ENCODE measurements at places on chromosomes 1 and 21. TPM values are rescaled to one million over a fixed set of nuclear protein-coding genes. Genes with fewer than 3 reads are reported as not detected.

DNA sequence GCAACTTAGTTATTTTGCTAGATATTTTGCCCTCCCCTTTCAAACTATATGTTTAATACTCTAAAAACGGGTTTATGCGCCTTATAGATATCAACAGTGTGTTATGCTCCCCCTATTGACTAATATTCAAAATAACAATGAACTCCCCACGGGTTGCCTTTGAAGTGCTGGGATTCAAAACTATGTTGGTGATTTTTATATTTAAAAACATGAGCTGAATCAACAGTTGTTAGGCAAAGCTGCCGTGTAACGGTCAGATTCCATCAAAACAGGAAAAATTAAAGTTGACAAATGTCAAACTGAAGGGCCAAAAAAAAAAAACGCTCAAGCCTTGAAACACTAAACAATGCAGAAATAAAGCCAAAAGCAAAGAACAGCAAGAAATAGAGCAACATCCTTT lies 2.5 kb downstream of the TGFBR3 start:
- no peak for DNase-seq
- H3K36me3 ChIP-seq: no peaks in the 10 kb centered on the region
- H3K4me1 ChIP-seq: peaks cover 32% of the 10 kb centered on the region
- H3K27ac ChIP-seq: peak overlapping the region; percentile 77
- peak overlapping the region; percentile 25 for H3K4me3 ChIP-seq

The WNT4 gene
- total RNA-seq: 0.92 TPM

- H3K4me3 ChIP-seq: no peak overlapping the region
- DNase-seq: no peak
- H3K27ac ChIP-seq: no peak overlapping the region
- no peaks in the 10 kb centered on the region for H3K4me1 ChIP-seq
Measured at GRCh38 chr1:241470361-241470760, 49.2 kb downstream of the FH start.

DNA sequence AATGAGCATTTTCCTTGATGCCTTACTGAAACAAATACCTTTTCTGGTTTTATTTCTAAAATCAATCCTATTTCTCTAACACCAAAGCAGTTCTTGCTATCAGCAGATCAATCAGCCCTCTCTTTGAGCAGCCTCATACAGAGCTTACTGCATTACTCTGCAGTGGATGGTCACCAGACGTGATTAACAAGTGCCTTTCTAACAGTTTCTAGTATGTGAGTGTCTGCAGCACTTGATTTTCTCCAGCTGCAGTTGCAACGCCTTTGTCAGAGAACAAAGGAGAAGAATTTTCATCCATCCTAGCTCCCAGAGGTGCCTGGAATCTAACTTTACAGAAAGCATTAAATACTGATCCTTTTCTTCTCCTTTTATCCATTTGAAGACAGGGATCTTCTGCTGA lies 177.3 kb upstream of the SGIP1 start:
- no peaks in the 10 kb centered on the region for H3K4me1 ChIP-seq
- H3K36me3 ChIP-seq: no peaks in the 10 kb centered on the region
- H3K4me3 ChIP-seq: no peak overlapping the region
- H3K27ac ChIP-seq: no peak overlapping the region
- DNase-seq: no peak

- H3K4me1 ChIP-seq: no peaks in the 10 kb centered on the region
- no peak overlapping the region for H3K27ac ChIP-seq
- no peaks in the 10 kb centered on the region for H3K27me3 ChIP-seq
- no peak overlapping the region for H3K4me3 ChIP-seq
Measured at GRCh38 chr1:230246551-230246950, 179.5 kb downstream of the GALNT2 start.

The MSH4 gene
- 0.26 TPM for total RNA-seq

- H3K27ac ChIP-seq: peak overlapping the region; percentile 94
- H3K27me3 ChIP-seq: no peaks in the 10 kb centered on the region
- H3K4me3 ChIP-seq: no peak overlapping the region
- no peaks in the 10 kb centered on the region for H3K36me3 ChIP-seq
Measured at GRCh38 chr1:8711151-8711550, 106.3 kb downstream of the RERE start.

DNA sequence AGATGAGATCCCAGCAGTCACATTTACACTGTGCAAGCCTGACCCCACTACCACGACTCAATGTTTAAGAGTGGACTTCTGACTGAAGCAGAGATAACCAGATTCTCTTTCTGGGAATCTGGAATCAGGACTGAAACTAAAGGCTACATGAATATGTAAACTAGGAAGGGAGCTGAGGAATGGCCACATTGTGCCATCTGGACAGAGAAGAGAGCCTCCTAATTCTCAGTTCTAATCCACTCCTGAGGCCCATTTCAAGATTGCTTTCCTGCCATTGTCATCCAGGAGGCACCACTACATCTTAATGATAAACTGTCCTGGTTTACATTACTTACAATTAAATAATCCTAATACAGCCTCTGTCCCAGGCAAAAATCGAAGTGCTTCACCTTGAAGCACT lies 6.5 kb downstream of the PAXBP1 start:
- DNase-seq: no peak
- H3K36me3 ChIP-seq: peaks cover 26% of the 10 kb centered on the region
- H3K27ac ChIP-seq: no peak overlapping the region
- no peak overlapping the region for H3K4me3 ChIP-seq
- no peaks in the 10 kb centered on the region for H3K27me3 ChIP-seq

DNA sequence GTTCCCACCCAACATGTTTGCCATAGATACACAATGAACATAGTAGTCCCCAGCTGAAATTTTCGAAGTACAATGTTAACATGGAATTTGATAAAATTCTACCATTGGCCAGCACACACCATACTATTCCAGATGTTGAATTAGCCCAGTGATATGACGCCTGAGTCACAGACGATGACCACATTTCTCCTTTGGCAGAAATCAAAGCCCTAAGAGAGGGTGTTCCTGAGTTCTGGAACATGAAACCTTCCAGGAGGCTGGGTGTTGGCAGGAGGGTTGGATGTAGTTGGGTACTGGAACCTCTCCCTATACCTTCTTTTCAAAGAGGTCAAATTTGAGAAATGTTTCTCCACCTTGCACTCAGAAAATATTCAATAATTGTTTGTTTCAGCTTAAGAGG lies 37.8 kb downstream of the LPAR3 start:
- H3K27ac ChIP-seq: no peak overlapping the region
- peaks cover 7% of the 10 kb centered on the region for H3K4me1 ChIP-seq
- H3K27me3 ChIP-seq: no peaks in the 10 kb centered on the region

The MMEL1 gene
- total RNA-seq: 0.46 TPM

All from Panc1 (cell line).